Kasumi-1 (cell line): ENCODE measurements at places on chromosomes 2 and 18.

DNA sequence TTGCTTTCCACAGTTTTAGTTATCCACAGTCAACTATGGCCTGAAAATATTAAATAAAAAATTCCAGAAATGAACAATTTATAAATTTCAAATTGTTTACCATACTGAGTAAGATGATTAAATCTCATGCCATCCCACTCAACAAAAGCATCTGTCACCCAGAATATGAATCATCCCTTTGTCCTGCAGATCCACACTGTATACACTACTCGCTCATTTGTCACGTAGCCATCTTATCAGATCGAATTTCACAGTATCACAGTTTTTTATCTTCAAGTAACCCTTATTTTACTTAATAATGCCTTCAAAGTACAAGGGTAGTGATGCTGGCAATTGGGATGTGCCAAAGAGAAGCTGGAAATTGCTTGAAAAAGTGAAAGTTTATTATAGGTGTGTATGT lies 291.8 kb upstream of the LRATD1 start:
- no peak for DNase-seq

- DNase-seq, result no peak
Measured at GRCh38 chr2:177598326-177599138, 206.0 kb downstream of the AGPS start.

DNA sequence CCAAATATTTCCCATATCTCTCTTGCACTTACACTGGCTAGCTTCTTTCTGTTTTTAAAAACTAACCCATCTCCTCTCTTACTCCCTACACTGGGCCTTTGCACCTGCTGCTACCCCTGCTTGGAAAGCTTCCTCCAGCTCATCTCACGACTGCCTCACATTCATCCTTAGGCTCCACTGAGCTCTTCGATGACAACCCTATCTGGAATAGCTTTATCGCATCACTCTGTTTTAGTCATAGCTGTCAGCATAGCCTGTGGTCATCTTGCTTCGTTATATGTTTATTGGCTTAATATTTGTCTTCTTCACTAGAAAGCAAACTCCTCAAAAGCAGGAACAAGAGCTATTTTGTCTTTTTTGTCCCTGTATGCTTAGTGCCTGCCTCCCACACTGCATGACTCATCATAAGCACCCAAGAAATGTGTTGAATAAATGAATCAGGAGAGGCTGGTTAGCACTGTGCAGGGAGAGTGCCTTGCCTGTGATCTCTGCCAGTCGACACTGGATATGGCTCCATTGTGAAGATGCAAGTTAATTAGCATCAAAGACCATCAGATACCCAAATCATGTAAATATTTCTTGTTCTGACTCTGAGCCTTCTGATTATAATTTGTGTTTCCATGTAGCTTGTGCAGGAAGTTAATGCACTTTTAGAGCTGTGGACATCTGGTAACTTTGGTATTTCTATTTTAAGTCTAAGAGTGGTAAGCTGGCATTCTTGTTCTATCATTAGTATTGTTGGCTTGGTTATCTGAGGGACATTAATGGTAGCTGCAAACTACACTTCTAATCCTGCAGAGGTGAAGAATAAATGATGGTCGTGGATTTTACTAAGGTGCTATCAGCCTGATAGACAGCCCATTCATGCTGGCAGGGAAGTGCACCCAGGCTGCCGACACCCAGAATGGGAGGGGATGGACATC lies 10.3 kb upstream of the DYTN start:
- DNase-seq, result no peak

DNA sequence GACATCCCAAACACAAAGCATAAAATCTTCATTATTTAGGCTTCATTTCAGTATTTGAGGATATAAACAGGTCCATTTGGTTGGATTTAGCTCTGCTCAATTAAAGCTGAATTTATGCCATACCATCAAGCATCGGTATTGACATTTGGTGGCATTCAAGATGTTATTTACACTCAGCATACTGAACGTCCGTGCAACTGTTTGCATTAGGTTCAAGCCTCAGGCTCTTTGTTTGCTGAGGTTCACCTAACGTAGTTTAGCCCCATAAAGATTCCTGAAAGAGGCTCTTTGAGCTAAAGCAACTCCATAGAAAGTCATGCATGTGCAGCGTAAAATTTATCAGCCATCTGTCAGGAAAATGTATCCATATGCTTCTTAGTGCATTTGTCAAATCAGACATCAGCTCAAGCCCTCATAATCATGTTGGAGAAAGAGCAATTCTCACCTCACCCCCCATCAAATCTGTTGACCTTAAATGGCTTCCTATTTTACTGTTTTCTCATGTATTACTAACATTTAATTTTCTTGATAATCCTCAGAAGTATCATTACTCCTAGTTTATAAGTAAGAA lies 366.9 kb downstream of the EPHA4 start:
- no peak for DNase-seq

DNA sequence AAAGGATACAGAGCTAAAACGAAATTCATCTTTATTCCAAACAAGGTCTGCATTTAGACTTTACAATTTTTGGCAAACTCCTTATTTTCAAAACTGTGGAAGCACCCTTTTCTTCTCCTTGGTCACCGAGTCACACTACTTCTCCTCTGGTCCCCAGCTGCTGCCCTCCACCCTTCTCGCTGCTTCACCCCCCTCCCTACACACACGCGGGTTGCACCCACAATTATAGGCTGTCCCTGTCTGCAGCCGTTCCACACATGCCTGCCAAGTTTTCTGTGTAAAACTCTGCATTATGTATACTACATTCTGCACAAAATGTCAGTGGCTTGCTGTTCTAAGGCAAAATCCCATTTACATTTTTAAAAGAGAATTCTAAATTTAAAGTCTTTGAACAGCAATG lies 63.5 kb downstream of the PTPN2 start:
- no peak for DNase-seq

- no peak for DNase-seq
Measured at GRCh38 chr2:62654423-62654791, 51.1 kb upstream of the EHBP1 start.

GRCh38 chr2:120637847-120638246 lies 97.8 kb upstream of the GLI2 start:
- no peak for DNase-seq

GRCh38 chr2:45843136-45843535 lies 191.7 kb downstream of the PRKCE start:
- DNase-seq, result no peak

- DNase-seq, result no peak
Measured at GRCh38 chr18:3863593-3863992, 413.6 kb downstream of the TGIF1 start.

DNA sequence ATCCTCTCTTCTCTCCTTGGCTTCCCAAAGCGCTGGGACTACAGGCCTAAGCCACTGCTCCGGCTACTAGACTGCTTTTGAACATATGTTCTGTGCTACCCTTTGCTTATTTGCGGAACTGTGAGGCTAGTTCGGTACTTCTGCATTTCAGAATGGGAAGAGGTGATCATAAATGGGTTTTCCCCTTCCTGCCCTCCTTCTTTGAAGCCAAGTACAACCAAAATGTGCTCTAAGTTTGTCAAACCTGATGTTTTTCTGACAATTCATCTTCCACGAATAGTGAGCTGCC lies 1.7 kb upstream of the ESCO1 start:
- DNase-seq, result peak; percentile 90

- DNase-seq, result peak; percentile 60
Measured at GRCh38 chr2:15636972-15637785, 45.5 kb downstream of the DDX1 start.

DNA sequence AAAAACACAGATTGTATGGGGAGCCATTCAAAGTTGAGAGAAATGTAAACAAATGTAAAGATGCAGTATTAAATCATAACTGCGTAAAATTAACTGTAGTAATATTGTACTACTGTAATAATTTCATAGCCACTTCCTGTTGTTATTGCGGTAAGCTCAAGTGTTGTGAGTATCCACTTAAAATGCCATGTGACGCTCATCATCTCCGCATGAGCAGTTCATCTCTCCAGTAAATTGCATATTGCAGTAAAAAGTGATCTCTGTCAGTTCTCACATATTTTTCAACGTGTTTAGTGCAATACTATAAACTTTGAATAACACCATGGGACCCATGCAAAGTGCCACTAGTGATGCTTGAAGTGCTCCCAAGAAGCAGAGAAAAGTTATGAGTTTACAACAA lies 41.8 kb upstream of the SP3 start:
- DNase-seq, result no peak

DNA sequence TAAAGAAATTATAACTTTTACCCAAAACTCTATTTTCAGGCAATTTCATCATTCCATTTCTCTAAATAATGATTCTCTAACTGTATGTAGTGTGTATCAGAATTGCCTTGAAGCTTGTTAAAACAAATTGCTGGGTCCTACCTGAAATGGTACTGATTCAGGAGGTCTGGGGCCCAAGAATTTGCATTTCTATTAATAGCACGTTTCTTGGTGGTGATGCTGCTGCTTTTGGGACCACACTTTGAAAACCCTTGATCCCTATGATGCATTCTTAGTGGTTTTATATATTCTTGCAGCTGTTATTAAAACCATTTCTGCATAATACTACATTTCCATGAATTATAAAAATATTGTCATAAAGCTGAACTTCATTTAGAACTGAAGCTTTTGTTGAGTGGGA lies 140.7 kb downstream of the NCK2 start:
- no peak for DNase-seq

DNA sequence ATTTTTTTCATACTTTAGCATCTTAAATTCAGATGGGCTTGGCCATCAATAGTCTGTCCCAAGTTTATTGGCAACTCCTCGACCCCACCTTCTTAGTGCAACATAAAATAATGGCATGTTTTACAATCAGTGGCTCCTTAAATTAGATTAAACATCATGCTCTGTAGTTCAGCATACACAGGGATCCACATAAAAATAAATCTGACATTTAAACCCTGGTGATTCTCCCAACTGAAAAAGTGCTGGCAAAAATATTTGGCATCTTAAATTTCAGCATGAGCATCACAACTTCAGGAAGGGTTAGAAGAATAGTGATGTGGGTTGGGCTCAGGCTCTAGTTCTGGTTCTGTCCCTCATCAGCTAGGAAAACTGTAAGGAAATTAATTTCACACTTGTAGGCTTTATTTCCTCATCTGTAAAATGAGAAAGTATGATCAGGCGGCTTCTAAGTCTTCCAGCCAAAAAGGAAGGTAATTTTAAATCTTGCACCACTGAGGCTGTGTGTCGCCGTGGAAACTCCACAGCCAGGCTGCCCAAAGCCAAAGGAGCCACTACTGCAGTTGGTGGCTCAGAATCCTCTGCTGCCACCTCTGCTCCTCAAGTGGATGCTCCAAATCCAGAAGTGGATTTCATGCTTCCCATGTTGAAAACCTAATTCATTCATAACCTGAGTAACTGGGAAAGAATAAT lies 17.6 kb upstream of the EPG5 start:
- DNase-seq, result no peak

DNA sequence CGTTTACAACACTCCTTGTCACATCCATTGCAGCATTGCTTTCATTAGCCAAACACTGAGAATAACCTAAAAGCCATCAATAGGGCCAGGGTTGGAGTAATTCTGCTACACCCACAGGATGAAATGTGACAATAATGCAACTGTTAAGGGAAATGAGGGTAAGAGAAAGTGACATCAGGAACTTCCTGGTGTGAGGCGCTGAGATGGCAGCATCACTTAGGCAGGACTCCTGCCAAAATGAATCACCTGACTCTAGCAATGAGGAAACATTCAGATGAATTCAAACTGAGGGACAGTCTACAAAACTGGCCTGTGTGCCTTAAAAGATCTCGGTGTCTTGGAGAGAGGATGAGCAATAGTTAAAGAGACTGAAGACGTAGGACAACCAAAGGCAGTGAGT lies 115.6 kb upstream of the AGAP1 start:
- no peak for DNase-seq

- DNase-seq, result peak; percentile 79
Measured at GRCh38 chr2:46970334-46971288, 55.0 kb upstream of the MCFD2 start.

DNA sequence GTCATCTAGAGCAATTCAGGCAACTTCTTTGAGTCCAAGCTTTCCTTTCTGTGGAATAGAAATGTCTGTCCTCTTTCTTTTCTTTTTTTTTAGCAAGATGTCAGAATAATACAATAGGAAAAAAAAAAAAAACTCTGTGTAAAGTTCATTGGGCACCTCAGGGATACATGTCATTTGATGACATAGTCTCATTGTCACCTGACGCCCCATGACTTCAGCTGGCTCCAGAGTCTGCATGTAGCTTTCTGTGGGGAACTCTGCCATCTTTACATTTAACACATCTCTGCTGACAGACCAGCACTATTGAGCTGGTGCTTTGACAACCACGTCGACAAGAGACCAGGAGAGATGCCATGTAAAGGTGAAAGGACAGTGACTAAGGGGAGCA lies 172.5 kb upstream of the KLF7 start:
- DNase-seq, result no peak

DNA sequence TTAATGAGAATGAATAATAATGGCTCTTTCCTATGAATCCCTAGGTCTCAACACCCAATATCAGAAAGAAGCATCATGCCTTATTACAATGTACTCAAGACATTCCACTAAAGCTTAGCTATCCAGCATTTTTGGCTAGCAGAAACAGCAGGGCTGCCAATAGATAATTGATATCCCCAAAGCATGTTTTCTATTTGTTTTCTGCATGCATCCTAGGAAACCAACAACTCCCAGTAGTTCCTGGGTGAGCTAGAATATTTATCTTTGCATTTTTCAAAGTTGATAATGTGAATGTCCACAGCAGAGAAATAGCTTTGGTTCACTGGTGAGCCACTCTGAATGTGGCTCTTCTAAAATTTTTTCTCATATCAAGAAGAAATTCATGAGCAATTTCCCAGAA lies 5.8 kb upstream of the ANTXR1 start:
- no peak for DNase-seq

DNA sequence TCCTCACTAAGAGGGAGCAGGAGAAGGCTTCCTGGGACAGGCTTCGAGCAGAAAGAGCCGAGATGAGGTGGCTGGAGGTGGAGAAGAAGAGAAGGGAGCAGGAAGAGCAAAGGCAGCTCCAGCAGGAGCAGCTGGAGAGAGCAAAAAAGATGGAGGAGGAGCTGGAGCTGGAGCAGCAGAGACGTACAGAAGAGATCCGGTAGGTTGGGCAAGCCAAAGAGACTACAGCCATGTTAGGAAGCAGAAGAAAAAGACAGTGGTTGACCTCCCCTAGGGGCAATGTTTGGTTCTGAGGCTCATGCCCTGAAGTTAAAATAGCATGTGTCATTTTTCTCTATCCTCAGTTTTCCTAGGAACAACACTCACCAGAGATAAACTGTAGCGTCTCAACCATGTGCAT lies 45.1 kb downstream of the SUMO1 start:
- DNase-seq, result no peak

GRCh38 chr2:42513252-42513918 lies 19.6 kb upstream of the KCNG3 start:
- peak; percentile 37 for DNase-seq

DNA sequence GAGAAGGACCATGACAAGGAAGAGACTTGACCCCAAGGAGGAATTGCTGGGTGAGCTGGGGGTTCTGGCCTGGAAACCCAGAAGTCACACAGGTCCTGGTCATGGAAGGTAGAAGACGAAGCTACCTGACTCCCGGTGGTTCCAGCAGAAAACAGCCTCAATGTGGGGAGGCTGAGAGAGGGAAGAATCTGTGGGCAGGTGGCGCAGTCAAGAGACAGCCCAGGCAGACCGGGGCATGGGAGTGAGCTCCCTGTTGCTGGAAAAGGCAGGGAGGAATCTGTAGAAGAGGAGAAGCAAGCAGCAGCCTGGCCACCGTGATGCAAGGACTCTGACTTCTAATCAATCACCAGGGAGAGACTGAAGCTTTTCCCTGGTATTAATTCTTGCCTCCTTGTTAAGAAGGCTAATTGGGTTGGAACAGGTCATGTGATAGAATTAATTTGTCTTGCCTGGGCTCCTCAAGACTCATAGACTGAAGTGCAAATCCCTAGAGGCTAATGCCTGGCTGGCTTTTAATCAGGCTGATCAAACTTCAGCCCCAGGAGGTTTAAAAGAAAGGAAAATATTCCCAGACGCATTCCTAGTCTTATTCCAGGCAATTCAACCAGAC lies 30.1 kb downstream of the CNGA3 start:
- no peak for DNase-seq
